ENCODE measurements at places on chromosomes 2 and 18.

DNA sequence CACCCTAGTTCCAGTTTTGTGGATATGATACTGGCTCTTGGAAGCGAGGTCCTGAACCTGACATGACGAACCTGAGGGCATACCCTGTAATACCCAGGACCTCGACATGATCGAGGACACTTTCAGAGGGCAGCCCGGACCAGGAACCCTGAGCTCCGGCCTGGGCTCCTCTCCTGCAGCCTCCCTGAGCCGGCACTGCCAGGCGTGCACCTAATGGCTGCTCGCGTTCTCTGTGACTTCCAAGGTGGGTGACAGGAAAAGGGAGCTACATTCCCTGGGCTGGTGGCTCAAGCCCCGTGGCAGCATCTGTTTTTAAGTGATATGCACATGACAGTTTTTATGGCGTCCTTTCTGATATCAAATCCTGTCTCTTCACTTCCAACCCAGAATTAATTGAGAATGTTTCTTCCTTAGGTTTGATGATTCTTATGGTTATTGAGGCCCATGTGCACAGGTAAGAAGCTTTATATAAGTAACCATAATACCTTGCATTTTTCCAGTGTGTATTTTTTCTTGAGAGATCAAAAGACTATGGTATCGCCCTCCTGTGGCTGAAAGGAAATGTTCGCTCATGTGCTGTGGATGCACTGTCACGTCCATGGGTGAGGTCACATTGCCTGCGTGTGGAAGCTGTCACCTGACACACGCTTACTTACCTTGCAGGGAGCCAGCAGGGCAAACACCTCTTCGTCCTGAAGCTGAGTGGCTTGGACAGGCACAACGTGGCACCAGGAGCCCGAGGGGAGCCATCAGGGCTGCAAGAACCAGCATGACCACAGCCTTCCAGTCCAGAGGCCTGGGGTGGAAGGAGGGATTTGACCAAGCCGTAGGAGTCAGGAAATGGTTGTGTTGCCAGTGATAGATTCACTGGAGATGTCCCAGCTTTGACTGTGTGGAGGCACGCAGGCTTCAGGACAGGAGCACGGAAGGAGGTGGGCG, 367.4 kb upstream of the MYT1L start:
- peak; percentile 34 for DNase-seq

DNA sequence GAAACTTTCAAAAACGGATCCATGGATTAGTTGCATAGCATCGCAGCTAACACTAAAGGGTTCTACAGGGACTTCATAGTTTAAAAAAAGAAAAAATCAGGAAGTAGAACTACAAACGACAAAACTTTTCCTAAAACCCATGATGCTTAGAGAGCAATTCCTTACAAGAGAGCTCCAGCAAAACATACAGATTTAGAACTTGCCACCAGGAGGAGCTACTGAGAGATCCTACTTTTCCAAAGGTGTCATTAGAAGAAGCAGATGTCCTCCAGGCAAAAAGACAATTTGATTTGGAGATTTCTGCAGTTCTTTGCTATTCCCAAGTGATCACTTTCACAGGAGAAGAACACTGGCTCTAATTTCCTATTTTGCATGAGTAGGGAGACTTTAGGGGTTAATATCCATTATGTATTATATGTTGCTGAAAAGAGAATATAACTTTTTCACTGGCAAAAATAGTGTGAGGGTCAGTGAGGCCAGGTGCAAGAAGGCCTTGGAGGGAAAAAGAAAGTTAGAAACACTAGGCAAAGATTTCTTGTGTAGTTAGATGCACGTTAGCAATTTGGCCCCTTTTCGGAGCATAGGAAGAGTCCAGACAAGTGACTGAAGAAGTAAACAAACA, 436.2 kb downstream of the SUCLG1 start:
- peak; percentile 66 for DNase-seq

GRCh38 chr18:10702206-10702605, 176.4 kb downstream of the NAPG start:
- no peak for DNase-seq

GRCh38 chr18:31695989-31696388, 11.6 kb upstream of the B4GALT6 start:
- DNase-seq, result no peak

- no peak for DNase-seq
These were observed 124.8 kb downstream of the KLHL29 start for GRCh38 chr2:23509596-23510292.

DNA sequence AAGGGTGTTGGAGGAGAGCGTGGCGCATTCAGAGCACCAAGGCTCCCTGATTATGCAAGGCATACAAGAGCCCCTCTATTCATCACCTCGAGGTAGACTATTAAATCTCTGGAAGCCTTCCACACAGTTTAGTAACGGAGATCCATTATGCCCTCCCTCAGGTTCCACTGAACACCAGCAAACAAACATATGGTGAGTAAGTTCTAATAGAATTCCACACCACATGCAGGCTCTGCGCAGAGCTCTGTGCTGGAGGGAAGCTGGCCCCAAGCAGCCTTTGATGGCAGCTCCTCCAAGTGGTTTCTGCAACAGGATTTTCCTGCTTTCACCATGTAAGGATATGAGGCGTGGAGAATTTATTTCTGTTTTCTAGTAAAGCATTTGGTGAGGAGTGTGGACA, 238.6 kb downstream of the C1D start:
- DNase-seq, result no peak

GRCh38 chr2:231644426-231644825, 51.8 kb downstream of the TEX44 start:
- no peak for DNase-seq

GRCh38 chr2:37997629-37998028, 72.5 kb downstream of the RMDN2 start:
- no peak for DNase-seq

DNA sequence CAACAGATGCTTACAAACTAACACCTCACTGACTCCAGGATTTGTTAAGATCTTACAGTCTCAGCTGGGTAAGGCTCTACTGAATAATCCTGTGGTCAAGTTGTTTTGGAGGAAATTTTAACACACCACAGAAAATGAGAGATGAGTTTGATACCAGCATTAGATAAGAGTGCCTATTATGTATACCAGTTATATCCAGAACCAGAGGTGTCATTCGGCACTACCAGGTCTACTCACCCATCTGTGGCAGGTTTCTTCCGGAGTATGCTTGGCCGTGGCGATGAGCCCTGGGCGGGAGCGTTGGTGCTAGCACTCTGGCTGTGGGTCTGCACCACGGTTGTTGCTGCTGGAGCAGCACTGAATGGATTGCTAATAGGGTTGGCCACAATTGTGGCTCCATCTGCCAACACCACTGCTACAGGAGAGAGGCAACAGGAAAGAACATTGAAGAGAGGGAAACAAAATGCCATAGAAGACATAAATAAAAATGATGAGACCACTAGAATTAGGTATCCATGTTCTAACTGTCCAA, 41.2 kb downstream of the SAP130 start:
- no peak for DNase-seq

- no peak for DNase-seq
These were observed 72.5 kb upstream of the RMDN2 start for GRCh38 chr2:37852585-37853014.

Measured in Kasumi-1 (cell line).